ENCODE measurements at places on chromosomes 5 and 9.
A peak's percentile ranks its signal among the peaks of the same experiment; 100 is the strongest.

- no peak overlapping the region for H3K27ac ChIP-seq
- H3K36me3 ChIP-seq = peaks cover 64% of the 10 kb centered on the region
- no peaks in the 10 kb centered on the region for H3K27me3 ChIP-seq
- H3K4me3 ChIP-seq = no peak overlapping the region
These were observed 55.1 kb downstream of the CSNK1A1 start for GRCh38 chr5:149496166-149496565.

DNA sequence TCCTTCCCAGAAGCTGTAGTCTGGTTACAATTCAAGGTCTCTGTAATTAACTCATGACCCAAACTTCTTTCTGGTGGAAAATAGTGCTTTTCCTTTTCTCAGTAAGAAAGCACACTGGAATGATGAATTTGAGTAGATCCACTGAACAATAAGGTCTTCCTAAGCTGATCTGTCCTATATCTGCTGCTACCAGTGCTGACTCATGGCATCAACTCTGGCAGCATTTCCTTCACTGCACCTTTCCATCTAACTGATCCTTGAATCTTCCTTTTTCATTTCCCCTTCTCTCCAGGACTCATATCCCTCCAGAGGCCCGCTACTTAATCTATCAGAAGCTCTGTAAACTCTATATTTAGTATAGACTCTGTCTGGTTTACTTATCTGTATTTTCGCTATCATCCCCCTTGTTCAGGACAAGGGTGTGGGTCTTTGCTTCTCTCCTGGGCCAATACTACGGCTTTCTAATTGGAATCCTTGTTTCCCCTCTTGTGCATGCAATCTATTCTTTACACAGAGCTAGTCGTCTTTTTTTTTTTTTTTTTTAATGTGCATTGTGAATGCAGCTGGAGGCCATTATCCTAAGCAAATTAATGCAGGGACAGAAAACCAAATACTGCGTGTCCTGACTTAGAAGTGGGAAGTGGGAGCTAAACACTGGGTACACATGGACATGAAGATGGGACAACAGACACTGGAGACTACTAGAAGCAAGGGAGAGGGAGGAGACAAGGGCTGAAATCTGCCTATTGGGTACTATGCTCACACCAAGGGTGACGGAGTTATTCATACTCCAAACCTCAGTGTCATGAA, 192.2 kb upstream of the RPS23 start:
- no peaks in the 10 kb centered on the region for H3K36me3 ChIP-seq
- no peak overlapping the region for H3K27ac ChIP-seq
- H3K4me3 ChIP-seq = no peak overlapping the region

DNA sequence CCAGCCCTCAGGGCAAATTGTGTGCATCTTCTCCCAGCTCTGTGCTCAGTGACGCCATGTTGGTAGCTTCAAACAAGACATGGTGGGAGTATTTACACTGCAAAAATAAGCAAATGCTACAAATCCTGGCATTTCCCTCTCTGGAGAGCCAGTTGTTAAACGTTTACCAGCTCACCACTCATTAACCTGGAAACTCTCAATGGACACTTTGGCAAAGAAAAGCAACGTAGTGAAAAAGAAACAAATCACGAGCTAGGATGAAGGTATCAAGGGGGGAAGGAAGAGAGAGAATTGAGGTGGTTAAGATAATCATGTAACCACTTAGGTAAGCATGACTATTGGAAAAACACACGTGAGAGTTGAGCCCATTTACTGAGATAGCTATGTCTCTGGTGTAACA, 72.5 kb downstream of the MRPS30 start:
- H3K4me1 ChIP-seq = peaks cover under 1% of the 10 kb centered on the region
- no peaks in the 10 kb centered on the region for H3K27me3 ChIP-seq
- H3K36me3 ChIP-seq = no peaks in the 10 kb centered on the region
- H3K4me3 ChIP-seq = no peak overlapping the region
- no peak overlapping the region for H3K27ac ChIP-seq

DNA sequence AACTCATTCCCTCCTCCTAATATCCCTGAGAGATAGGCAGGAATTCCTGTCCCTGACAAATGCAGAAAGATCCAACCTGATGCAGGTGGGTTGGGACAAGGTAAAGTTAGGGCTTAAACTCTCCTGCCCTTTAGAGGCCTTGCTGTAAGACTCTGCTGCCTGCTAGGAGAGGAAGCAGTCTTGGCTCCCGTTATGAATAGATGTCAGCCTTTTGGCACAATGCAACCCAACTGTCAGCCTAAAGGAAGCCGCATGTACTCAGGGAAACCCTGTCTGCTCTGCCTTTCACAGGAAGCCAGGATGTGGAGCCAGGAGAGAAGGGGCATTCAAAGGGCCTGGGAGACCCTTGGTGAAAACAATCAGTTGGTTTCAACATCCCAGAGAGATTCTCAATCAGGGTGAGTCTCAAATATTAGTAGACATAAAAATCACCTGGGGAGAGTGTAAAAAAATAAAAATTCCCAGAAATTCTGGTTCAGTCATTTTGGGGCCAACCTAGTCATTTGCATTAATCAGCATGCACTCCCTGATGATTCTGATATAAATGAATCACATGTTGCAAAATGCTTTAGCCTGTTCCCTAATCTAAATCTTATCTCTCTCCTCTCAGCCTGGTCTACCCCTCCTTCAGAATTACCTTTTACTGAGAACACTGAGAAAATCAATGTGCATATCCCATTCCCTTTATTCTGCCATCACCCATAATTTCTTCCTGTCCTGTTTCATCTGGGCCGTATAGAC, 136.2 kb upstream of the TRIM32 start:
- H3K4me1 ChIP-seq = peaks cover 5% of the 10 kb centered on the region
- H3K36me3 ChIP-seq = peaks cover 3% of the 10 kb centered on the region
- no peak overlapping the region for H3K4me3 ChIP-seq
- H3K27me3 ChIP-seq = no peaks in the 10 kb centered on the region
- DNase-seq = no peak

DNA sequence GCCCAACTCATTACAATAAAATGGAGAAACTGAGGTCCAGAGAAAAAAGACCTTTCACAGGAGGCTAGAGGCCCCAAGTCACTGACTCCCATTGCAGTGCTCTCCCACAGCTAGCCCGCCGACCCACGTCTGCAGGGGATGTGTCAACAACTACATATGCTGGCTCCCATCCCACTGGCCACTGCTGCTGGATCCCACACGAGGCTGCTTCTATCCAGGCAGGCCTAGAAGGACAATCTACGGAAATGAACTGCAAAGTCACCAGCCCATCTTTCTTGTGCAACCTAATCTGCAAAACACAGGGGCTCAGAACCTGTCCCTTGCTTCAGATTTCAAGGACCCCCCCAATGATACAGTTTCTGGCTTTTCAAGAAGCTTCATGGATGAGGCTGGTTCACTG, 24.0 kb downstream of the RAPGEF1 start:
- H3K27me3 ChIP-seq = no peaks in the 10 kb centered on the region
- no peak overlapping the region for H3K4me3 ChIP-seq
- peaks cover 38% of the 10 kb centered on the region for H3K36me3 ChIP-seq

GRCh38 chr5:127834554-127834953, 131.4 kb downstream of the CCDC192 start:
- H3K27ac ChIP-seq = no peak overlapping the region
- no peaks in the 10 kb centered on the region for H3K36me3 ChIP-seq
- peaks cover 3% of the 10 kb centered on the region for H3K27me3 ChIP-seq

DNA sequence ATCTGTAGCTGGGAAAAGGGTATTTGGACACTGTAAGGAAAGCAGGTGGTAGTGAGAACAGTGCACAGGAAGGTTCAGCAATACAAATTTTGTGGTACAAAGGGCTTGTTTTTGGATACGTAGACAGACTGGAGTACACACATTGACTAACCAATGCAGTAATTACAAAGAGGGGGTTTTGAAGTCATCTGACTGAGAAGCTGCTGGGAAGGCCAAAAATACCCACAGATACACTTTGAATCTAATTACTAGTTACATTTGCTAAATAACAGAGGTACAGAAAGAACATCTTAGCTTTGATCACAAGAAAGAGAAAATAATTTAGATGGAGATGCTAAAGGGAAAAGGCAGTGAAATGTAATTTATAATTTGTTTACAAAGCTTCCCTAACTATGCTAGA, 45.9 kb downstream of the PKD2L2 start:
- H3K36me3 ChIP-seq = peaks cover 15% of the 10 kb centered on the region
- H3K27me3 ChIP-seq = no peaks in the 10 kb centered on the region
- no peak overlapping the region for H3K27ac ChIP-seq
- no peak overlapping the region for H3K4me3 ChIP-seq

- H3K27me3 ChIP-seq = no peaks in the 10 kb centered on the region
- no peaks in the 10 kb centered on the region for H3K4me1 ChIP-seq
- no peak overlapping the region for H3K4me3 ChIP-seq
- peaks cover 33% of the 10 kb centered on the region for H3K36me3 ChIP-seq
- no peak for DNase-seq
- no peak overlapping the region for H3K27ac ChIP-seq
These were observed 171.2 kb downstream of the CWC27 start for GRCh38 chr5:64939772-64940510.

GRCh38 chr5:172623313-172623980, 17.6 kb upstream of the NEURL1B start:
- H3K27me3 ChIP-seq = no peaks in the 10 kb centered on the region
- no peak overlapping the region for H3K4me3 ChIP-seq

- DNase-seq = no peak
- H3K4me1 ChIP-seq = no peaks in the 10 kb centered on the region
- no peak overlapping the region for H3K4me3 ChIP-seq
- H3K27me3 ChIP-seq = peaks cover 11% of the 10 kb centered on the region
These were observed 75.0 kb downstream of the TMEM232 start for GRCh38 chr5:110651507-110651906.

- no peaks in the 10 kb centered on the region for H3K36me3 ChIP-seq
- H3K27ac ChIP-seq = no peak overlapping the region
- H3K4me3 ChIP-seq = no peak overlapping the region
- DNase-seq = no peak
These were observed 631.9 kb downstream of the PSAT1 start for GRCh38 chr9:78928625-78929405.

DNA sequence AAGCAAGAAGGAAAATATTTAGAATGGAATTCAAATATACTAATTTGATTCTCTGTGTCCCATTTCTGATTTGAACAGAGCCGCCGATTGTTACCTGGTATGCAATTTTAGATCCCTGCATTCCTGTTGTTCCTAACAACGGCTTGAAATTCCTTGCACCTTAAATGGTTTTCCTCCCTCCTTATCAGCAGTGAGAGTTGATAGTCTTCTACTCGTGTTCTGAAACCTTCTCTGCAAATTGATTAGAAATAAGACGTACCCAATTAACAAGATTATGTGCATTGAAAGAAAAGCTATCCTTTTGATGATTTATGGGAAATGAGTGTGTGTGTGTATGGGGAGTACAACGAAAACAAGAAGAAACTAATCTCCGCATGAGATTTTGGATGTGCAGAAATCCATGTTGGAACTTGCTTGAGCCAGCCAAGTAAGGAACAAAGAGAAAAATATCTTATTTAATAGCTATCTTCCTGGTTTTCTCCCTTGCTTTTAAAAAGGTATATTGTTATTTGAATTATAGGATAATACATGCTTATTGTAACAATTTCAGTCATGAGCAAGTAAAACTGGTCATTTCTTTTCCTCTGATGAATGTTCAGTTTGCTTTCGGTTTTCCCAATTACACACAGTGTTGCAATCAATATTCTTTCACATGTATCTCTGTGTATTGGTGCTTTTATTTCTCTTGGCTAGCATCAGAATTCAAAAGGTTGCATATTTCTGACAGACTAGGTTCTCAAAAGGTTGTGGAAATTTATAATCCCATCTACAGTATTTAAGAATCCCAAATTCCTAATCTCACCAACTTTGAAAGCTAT, 211.1 kb upstream of the ACTBL2 start:
- no peaks in the 10 kb centered on the region for H3K4me1 ChIP-seq
- DNase-seq = no peak
- H3K27ac ChIP-seq = no peak overlapping the region
- H3K36me3 ChIP-seq = no peaks in the 10 kb centered on the region
- no peaks in the 10 kb centered on the region for H3K27me3 ChIP-seq

- peaks cover 29% of the 10 kb centered on the region for H3K4me1 ChIP-seq
- DNase-seq = no peak
- no peak overlapping the region for H3K27ac ChIP-seq
- no peaks in the 10 kb centered on the region for H3K27me3 ChIP-seq
- H3K36me3 ChIP-seq = no peaks in the 10 kb centered on the region
These were observed 72.8 kb downstream of the MED27 start for GRCh38 chr9:132006677-132007370.

- H3K4me1 ChIP-seq = peaks cover 79% of the 10 kb centered on the region
- no peak for DNase-seq
- H3K27ac ChIP-seq = no peak overlapping the region
- H3K36me3 ChIP-seq = no peaks in the 10 kb centered on the region
- no peaks in the 10 kb centered on the region for H3K27me3 ChIP-seq
These were observed 32.1 kb downstream of the RAPGEF1 start for GRCh38 chr9:131707733-131708157.

DNA sequence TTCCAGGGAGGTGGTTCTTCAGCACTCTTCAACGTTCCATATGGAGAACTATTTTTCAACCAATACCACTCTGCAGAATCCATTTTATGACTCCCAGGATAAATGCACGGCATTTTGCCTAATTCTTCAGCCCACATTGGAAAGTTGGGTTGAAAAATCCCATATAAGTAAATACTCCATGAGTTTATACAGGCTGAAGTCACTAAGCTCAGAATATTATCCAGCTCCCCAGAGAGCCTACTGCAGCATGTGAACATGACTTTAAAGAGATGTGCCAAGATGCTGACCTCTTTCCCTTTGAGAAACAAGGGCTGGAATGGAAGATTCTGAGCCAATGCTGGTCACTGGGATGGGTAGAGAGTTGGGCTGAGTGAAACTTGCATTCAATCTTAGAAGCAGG, 111.9 kb upstream of the SLIT3 start:
- H3K27ac ChIP-seq = no peak overlapping the region
- H3K4me3 ChIP-seq = no peak overlapping the region
- H3K4me1 ChIP-seq = no peaks in the 10 kb centered on the region
- H3K36me3 ChIP-seq = no peaks in the 10 kb centered on the region
- DNase-seq = no peak

DNA sequence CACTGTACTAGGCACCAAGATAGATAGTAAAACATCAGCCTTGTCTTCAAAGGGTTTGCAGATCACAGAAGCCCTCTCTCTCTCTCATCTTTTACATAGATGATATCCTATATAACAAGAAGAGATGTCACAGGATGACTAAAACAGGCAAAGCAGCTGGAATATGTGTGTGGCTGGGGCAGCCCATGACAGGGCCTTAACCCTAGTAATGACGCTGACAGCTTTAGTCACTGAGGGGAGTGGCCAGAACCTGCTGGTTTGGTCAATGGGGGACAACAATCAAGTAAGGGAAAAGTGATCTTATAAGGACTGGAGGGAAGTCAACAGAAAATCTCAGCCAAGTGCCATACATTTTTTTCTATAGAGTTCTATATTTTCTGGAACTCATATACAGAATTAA, 41.9 kb upstream of the RIC1 start:
- H3K27me3 ChIP-seq = no peaks in the 10 kb centered on the region
- peak overlapping the region; percentile 1 for H3K4me3 ChIP-seq
- no peaks in the 10 kb centered on the region for H3K36me3 ChIP-seq
- no peak for DNase-seq

GRCh38 chr9:33408087-33408486, 5.7 kb upstream of the AQP7 start:
- H3K4me3 ChIP-seq = no peak overlapping the region
- no peak for DNase-seq
- H3K36me3 ChIP-seq = no peaks in the 10 kb centered on the region
- peaks cover 8% of the 10 kb centered on the region for H3K4me1 ChIP-seq
- peak overlapping the region; percentile 53 for H3K27ac ChIP-seq
